ENCODE measurements at places on chromosomes 5 and 9. TPM values are rescaled to one million over a fixed set of nuclear protein-coding genes. Genes with fewer than 3 reads are reported as not detected.

The PLPP7 gene
- total RNA-seq, result 8.0 TPM

The CHSY3 gene
- 0.70 TPM for total RNA-seq

DNA sequence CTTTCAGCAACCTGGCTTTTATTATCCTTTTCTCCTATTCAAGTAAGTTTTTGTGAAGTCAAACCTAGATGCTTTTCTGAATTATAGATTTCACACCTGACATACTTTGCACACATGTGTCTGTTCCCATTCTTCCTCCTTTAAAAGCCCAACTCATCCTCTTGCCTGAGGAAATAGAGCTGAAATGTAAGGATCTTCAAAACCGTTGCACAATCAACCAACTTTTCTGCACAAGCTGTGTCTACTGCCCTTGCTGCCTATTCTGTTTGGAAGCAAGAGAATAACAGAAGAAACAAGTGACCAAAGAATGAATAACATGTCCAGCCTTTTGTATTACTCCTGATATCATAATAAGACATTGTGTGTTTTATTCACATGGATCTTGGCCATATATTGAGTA is 95.1 kb upstream of the ITGA1 start:
- no peak for DNase-seq

- DNase-seq, result no peak
Observed at GRCh38 chr5:166781737-166782136, 1509.7 kb upstream of the WWC1 start.

GRCh38 chr5:84131372-84131771 is 253.3 kb downstream of the EDIL3 start:
- DNase-seq, result no peak

DNA sequence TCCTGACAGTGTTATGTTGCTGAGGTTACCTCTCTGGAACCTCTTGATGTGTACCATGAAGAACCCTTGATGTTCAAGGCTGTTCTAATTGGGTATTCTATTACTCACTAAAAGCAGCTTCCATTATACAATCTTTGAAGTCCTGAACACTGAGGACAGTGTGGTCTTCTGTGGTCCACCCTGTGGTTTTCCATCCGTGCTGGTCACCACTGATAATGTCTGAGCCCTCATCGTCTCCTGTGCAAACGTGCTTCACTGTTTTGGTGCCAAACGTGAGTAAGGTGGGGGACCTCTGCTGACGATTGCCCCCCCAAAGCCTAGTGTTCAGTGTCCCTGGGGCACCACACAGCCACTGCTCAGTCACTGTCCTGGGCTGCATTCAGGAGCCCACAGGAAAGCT is 259.7 kb upstream of the ANKRD55 start:
- no peak for DNase-seq

DNA sequence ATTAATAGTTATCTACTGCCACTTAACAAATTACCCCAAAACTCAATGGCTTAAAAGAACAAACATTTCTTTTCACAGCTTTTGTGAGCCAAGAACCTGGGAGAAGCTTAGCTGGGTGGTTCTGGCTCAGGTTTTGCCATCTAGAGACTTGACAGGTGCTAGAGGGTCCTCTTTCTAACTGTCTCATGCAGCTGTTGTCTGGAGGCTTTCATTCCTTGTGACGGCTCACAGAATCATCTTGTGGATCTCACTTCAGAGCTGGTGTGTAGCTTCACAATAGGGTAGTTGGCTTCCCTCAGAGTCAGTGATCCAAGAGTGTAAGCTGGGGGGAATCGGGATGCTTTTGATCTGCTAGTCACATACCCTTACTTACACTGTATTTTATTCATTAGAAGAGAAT is 81.2 kb upstream of the APC start:
- DNase-seq, result no peak
